ENCODE measurements at places on chromosomes 6 and 20. TPM values are rescaled to one million over a fixed set of nuclear protein-coding genes. Genes with fewer than 3 reads are reported as not detected.

DNA sequence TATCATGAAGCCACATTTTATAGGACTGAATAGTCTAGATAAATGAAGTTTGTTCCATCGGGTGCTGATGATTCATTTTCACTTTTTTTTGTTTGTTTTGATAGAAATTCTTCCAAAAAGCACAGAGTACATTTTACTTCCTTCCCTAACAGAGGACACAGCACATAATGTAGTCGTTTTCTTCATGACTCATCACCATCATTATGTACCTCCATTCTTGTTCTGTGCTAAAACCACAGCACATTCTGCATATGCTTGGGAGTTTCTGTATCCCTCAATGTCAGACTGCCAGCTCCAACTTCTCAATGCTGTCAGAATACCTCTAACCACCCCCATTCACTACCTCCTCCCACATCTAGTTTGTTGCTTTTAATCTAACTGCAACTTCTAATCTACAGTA is 1004.9 kb upstream of the ADGRB3 start:
- DNase-seq = no peak

GRCh38 chr6:107064579-107065065 is 36.6 kb downstream of the MTRES1 start:
- peak; percentile 53 for DNase-seq

DNA sequence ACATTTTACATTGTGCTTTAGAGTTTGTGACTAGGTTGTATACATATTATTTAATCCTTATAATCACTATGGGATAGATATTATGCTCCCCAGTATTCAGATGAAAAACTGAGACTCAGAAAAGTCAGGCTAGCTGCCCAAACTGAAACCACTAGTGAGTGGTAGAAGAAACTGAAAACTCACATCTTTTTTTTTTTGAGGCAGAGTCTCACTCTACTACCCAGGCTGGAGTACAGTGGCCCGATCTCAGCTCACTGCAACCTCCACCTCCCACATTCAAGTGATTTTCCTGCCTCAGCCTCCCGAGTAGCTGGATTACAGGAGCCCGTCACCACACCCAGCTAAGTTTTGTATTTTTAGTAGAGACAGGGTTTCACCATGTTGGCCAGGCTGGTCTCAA is 22.2 kb downstream of the RNF24 start:
- no peak for DNase-seq

GRCh38 chr6:1925743-1926430 is 316.2 kb downstream of the FOXC1 start:
- DNase-seq = no peak

DNA sequence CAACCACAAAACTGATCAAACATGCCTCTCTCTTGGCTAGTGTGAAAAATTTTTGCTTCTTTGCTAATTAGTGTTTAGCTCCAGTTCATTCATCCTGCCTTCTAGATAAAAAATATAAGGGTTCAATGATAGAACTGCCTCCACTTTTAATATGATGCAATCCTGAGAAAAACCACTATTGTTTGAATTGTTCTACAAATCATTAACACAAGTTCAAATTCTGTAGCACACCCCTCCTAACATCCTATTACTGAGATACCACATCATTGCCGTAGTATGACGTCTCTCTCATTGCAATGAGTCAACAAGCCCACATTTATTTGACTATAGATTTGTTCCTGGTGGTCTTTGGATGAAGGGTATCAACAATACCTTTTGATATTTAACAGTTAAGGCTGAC is 365.8 kb upstream of the OPRM1 start:
- no peak for DNase-seq

DNA sequence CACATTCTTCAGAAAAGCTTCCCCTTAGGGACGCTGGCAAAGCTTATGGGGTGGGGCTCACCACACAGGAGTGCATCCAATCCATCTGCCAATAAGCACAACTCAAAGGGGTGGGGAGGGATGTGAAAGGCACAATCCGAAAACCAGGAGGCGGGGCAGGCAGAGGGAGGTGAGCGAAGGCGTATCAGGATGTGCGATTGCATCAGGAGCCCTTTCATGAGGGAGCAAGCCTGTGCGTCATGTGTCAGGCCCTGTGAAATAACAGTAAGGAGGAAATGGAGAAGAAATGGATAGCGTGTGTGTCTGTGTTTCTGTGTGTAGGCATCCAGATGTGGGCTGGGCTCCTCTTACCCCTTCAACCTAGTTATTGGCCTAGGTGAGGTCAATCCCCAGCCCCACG is 382.4 kb upstream of the CDH4 start:
- no peak for DNase-seq

DNA sequence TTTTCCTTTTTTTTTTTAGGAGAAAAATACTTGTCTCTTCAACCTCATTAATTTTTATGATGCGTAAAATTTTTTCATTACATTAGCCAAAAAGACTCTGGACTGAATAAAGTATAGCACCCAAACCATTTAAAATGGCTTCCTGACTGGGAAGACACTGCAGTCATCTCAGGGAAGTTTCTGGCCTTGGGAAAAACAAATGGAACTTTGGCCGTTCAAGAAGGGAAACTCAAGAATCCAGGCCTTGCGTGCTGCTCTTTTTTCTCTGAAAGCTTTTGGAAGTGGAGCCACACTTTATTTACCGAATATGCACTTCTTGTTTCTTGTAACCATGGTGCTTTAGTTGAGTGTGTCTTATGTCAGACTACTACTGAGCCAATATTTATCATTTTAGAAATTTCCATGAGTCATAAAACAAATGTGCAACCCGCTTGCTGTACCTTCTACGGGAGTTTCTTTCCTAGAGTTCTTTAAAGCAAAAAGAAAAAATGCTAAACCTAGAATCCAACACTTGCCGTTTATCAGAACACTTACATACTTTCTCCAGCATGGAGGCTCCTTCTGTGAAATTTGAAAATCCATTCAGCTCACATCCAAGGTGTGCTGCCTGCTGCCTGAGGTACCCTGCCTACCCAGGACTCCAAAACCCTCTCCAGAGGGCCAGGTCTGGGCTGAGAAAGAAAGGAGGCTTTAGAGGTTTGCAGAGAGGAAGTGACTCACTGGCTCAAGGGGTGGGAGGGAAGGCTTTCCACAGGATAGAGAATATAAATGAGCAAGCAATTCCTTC is 11.5 kb upstream of the DSTN start:
- peak; percentile 33 for DNase-seq

Gene TSHZ2
- 0.13 TPM for total RNA-seq

Gene POM121L2
- not detected for total RNA-seq

Gene POU3F2
- not detected for total RNA-seq

Gene ABHD16B
- not detected for total RNA-seq

All from activated CD8-positive, alpha-beta T cell treated with anti-CD3 and anti-CD28 coated beads, Interleukin-2, amount 10 ng/mL, durations not matched to agents 7 days and 5 days (primary cell).